Liver (tissue), 10 donors: ENCODE measurements at places on chromosomes 3 and 15. TPM values are rescaled to one million over a fixed set of nuclear protein-coding genes. Genes with fewer than 3 reads are reported as not detected.

GRCh38 chr3:108208831-108209230 is 13.4 kb downstream of the IFT57 start:
- no peaks in the 10 kb centered on the region for H3K4me1 ChIP-seq
- H3K27ac ChIP-seq = no peak overlapping the region
- no peak overlapping the region for H3K4me3 ChIP-seq
- no peak for DNase-seq

DNA sequence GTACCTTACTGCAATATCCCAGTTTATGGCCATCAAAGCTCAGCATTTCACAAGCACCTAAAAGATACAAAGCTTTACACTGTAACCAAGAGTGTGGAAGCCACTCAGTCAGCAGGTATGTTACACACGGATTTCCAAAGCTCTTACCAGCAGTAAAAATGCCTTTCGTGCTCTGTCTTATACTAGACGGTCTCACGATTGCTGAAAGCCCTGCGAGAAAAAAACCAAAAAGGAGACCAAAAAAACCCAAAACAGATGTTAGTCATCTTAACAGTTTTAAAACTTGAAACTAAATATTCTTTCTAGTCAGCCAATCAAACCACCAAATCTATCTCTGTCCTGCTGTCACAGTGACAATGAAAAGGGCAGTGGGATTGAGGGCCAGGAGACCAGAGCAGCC is 39.0 kb downstream of the TAMM41 start:
- H3K36me3 ChIP-seq = peaks cover 26% of the 10 kb centered on the region
- no peaks in the 10 kb centered on the region for H3K27me3 ChIP-seq
- H3K4me3 ChIP-seq = no peak overlapping the region
- H3K27ac ChIP-seq = no peak overlapping the region
- DNase-seq = no peak

DNA sequence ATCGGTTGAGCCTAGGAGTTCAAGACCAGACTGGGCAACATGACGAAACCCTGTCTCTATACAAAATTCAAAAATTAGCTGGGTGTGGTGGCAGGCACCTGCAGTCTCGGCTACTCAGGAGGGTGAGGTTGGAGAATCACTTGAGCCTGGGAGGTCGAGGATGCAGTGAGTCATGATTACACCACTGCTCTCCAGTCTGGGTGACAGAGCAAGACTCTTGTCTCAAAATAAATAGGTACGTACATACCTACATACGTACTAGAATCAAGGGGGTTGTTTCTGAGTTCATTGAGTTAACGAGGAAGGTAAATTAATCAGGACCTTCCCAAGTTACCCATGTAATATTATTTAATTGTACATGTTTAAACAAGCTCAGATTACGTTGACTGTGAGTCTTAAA is 97.5 kb downstream of the CHL1 start:
- DNase-seq = no peak
- H3K27me3 ChIP-seq = peaks cover 2% of the 10 kb centered on the region
- H3K4me3 ChIP-seq = no peak overlapping the region
- H3K27ac ChIP-seq = no peak overlapping the region
- H3K4me1 ChIP-seq = no peaks in the 10 kb centered on the region
- no peaks in the 10 kb centered on the region for H3K36me3 ChIP-seq

Gene LARP6
- 0.89 TPM for total RNA-seq

Gene BNC1
- total RNA-seq = 0.17 TPM
